Activated CD4-positive, alpha-beta memory T cell treated with anti-CD3 and anti-CD28 coated beads for 36 hours (primary cell): ENCODE measurements at places on chromosomes 12 and 14. TPM values are rescaled to one million over a fixed set of nuclear protein-coding genes. Genes with fewer than 3 reads are reported as not detected.

DNA sequence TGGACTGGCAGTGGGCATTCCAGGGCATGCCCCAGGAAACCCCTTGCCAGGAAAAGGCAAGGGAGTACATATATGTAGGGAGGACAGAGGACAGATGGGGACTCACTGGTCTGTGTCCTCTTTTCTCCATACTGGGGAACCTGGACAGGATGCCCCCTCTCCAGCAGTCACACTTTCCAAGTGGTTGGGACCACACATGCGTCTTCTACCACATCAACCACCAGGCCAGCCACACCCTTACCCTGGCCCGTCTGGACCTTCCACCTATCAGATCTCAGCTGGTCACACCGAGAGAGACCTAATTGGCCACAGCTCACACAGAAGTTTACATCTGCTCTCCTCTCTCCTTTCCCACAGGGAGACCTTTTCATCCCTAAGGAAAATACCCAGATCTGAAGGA is 8.3 kb downstream of the ANKRD33 start:
- H3K4me3 ChIP-seq, result no peak overlapping the region
- H3K4me1 ChIP-seq, result no peaks in the 10 kb centered on the region
- H3K36me3 ChIP-seq, result no peaks in the 10 kb centered on the region
- no peak for DNase-seq

- H3K27me3 ChIP-seq, result no peaks in the 10 kb centered on the region
- no peak overlapping the region for H3K4me3 ChIP-seq
- H3K27ac ChIP-seq, result no peak overlapping the region
- DNase-seq, result no peak
Measured at GRCh38 chr14:96299441-96299840, 43.4 kb downstream of the BDKRB1 start.

DNA sequence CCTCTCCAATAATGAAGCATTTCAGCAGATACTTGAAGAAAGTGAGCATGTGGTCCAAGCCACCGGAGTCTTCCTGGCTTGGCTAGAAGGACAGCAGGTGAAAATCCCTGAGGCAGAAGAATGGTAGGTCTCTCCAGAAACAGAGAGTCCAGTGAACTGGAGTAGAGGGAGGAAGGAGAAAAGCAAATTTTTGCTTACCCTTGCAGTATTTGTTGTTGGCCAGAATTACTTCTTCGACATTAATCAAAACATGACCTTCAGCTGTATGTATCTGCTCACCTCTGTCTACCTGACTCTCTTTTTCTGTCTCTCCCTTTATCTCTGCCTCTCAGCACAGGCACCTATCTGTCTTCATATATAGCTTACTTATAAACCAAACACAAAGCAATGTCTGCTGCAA is 208.9 kb downstream of the SYT1 start:
- H3K4me1 ChIP-seq, result no peaks in the 10 kb centered on the region
- no peak for DNase-seq
- H3K27ac ChIP-seq, result no peak overlapping the region
- no peaks in the 10 kb centered on the region for H3K27me3 ChIP-seq
- no peak overlapping the region for H3K4me3 ChIP-seq

DNA sequence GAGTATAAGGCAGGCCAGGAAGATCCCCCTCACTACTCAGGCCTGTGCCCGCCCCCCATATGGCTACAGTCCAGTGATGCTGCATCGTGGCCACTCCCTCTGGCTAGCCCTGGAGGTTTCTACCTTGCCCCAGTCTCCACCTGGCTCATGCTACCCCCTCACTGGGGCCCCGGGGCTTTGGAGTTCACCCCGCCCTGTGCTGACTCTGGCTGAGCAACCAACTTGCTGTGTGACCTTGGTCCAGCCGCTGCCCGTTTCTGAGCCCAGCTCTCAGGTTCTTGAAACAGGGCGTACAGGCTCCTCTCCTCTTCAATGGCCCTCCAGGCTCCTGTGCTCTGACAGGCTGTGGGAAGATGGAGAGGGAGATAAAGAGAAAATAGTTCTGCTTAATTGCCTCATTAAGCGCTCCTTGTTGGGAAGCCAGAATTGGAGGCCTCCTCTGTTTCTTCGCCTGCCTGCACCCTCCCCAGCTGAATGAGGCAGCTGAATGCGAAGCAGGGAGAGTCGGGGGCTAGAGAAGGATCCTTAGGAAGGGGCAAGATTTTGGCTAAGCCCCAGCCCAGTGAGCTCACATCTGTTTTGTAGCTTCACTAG is 138.2 kb upstream of the NCOR2 start:
- no peaks in the 10 kb centered on the region for H3K36me3 ChIP-seq
- no peak overlapping the region for H3K27ac ChIP-seq
- no peak overlapping the region for H3K4me3 ChIP-seq
- H3K27me3 ChIP-seq, result no peaks in the 10 kb centered on the region
- H3K4me1 ChIP-seq, result no peaks in the 10 kb centered on the region

PLBD1 gene
- not detected for total RNA-seq

ATP5MC2 gene
- total RNA-seq, result 378 TPM

DNA sequence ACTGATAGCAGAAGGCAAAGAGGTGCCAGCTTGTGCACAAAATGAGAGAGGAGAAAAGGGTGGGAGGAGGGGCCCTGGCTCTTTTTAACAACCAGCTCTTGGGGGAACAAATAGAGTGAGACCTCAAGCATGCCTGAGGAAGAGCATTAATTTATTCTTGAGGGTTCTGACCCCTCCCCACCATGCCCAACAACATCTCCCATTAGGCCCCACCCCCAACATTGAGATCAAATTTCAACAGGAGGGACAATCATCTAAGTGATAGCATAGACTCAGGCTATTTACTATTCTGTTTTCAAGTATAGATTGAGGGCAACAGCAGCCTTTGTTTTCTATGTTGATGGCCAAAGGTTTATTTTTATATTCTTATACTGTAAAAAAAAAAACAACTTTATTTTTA is 59.7 kb downstream of the FUT8 start:
- no peak overlapping the region for H3K4me3 ChIP-seq
- H3K27me3 ChIP-seq, result no peaks in the 10 kb centered on the region
- no peak overlapping the region for H3K27ac ChIP-seq
- DNase-seq, result no peak
- peaks cover 10% of the 10 kb centered on the region for H3K36me3 ChIP-seq

DNA sequence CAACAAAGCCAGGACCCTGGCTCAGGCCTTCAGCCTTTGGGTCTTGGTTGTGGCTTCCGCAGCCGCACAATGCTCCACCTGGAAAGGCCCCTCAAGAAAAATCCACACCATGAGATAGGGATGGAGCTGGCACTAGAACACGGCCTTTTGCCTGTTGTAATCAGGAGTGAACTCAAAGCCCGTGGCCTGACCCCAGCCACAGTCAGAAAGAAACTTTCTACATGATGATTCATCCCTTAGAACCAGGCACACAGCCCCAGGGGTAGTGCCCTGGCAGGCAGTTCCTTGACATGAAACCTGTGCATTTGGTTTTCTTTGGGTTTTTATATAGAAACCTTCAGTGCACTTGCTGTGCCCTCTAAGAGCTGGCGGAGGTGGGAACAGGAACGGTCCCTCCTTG is 5.1 kb downstream of the CLMN start:
- DNase-seq, result peak; percentile 77
- no peaks in the 10 kb centered on the region for H3K36me3 ChIP-seq
- H3K4me1 ChIP-seq, result peaks cover 18% of the 10 kb centered on the region
- peaks cover 35% of the 10 kb centered on the region for H3K27me3 ChIP-seq
- H3K27ac ChIP-seq, result no peak overlapping the region

- no peak for DNase-seq
- peaks cover 10% of the 10 kb centered on the region for H3K27me3 ChIP-seq
- H3K4me3 ChIP-seq, result no peak overlapping the region
- no peak overlapping the region for H3K27ac ChIP-seq
Measured at GRCh38 chr12:117889098-117889497, 79.7 kb downstream of the KSR2 start.

GRCh38 chr12:61915420-61915819 is 344.8 kb upstream of the USP15 start:
- no peaks in the 10 kb centered on the region for H3K27me3 ChIP-seq
- DNase-seq, result no peak
- no peak overlapping the region for H3K27ac ChIP-seq
- no peaks in the 10 kb centered on the region for H3K4me1 ChIP-seq
- no peaks in the 10 kb centered on the region for H3K36me3 ChIP-seq
